Activated T-helper 1 cell treated with anti-CD3 and anti-CD28 coated beads, Interleukin-12 subunit alpha, Interleukin-12 subunit beta, Interleukin-2, Interleukin-4 antibody, amounts not matched to agents 30 ng/mL and 10 ng/mL and 1 ng/mL, durations not matched to agents 14 hours and 24 hours and 36 hours (primary cell): ENCODE measurements at places on chromosomes 4 and X. TPM values are rescaled to one million over a fixed set of nuclear protein-coding genes. Genes with fewer than 3 reads are reported as not detected.

DNA sequence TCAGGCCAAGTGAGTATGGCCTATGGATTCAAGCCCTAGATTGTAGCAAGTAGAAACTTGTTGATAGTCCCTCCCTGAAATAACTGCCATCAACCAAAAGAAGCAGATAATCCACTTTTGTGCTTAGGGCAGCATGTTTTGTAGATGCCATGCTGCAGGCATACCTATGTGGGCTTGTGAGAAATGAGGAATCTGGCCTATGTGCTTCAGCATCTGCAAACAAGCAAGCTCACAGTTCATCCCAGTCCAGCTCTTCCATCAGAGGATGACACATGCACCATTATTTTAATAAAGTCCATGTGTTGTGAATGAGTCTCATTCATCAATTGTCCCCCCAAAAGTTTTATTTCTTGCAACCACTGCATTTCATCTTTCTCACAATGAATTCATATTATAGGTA is 421.9 kb upstream of the DIPK2B start:
- DNase-seq, result no peak

Gene PPEF1
- total RNA-seq, result not detected in 2 replicates

Gene AVPR2
- total RNA-seq, result not detected in 2 replicates

- no peak for DNase-seq
These were observed 47.9 kb upstream of the RGN start for GRCh38 chrX:47030339-47030738.

Gene S100G
- total RNA-seq, result not detected in 2 replicates

DNA sequence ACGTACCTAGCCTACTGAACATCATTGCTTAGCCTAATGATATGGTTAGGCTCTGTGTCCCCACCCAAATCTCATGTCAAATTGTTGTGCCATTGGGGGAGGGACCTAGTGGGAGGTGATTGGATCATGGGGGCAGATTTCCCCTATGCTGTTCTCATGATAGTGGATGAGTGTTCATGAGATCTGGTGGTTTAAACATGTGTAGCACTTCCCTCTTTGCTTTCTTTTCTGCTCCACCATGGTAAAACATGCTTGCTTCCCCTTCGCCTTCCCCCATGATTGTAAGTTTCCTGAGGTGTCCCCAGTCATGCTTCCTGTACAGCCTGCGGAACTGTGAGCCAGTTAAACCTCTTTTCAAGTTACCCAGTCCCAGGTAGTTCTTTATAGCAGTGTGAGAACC is 102.6 kb downstream of the RAPGEF2 start:
- no peak for DNase-seq
